ENCODE measurements at places on chromosomes 1 and 21.

GRCh38 chr1:173669491-173669941 is at the start of gene ANKRD45:
Gene ANKRD45, minus strand, starts transcription at chr1:173669851. Its CDS starts 10,433 bp downstream, at chr1:173659418.
- peak; percentile 16 for DNase-seq

DNA sequence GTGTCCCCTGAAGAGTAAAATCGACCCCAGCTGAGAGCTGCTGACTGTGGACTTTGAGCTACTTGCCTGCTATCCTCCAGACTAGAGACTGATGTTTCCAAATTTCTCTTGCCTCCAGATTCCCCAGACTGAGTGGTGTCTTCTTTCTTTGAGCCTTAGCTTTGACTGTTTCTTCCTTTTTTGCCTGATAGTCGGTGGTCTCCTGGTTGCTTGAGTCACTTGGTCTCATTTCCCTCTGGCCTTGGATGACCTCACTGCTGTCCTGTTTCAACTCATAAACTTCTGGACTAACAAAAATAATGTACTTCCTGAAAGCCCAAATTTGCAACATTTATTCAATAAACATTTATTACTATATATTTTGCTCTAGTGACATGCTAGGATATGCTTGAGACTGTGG is 52.9 kb upstream of the DIPK1A start:
- DNase-seq = no peak

- DNase-seq = no peak
These were observed 195.0 kb upstream of the FOXD3 start for GRCh38 chr1:63127376-63127775.

DNA sequence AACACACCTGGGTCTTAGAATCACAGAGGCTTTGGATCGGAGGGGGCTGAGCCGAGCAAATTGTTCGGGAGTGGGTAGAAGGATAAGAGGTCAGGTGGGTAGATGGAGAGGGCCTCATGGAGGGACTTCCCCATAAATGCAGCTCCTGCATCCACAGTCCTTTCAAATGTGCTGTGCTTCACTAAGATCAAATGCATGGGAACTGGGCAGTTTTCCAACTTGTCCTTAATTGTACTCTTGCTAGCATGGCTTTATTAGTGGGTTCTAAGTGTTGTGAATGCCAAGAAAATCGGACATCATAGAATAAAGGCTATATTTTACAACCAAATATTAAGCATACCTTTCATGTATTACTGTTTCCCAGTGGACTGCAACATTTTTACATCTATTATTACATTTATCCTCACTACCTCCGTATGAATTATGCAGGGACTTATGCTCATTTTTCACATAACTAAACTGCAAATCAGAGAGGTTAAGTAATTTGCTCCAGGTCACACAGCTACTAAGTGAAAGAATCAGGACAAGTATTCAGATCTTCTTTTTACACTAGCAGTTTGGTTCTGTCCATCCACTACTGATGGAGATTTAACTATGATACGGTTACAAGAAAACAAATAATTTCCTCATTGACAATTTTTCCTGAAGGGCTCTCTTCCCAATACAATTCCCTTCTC is 174.5 kb upstream of the RUNX1 start:
- no peak for DNase-seq

DNA sequence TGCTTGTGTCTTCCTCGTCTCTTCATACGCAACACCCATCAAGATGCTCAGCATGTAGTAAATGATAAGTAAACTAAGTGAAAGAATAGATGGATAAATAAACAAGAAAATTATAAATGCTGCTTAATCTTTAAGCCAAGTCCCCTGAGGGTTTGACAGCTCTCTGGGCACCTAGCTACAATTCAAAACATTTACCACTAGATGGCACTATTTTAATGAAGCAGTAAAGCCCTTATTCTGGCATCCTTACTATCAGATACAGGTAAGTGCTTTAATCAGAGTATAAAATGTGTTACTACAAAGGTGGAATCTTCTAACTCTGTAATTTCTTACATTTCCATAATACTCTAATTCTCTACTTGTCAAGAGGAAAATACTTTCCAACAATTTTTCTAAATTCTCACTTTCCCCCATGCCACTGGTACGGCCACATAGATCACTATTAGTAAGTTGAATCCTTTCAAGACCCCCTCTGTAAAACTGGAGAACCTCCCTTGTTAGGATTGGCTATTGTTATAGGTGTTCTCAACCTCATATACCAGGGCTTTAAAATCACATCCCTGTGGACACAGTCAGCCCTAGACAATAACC is 137.8 kb downstream of the BARHL2 start:
- no peak for DNase-seq

GRCh38 chr1:183318433-183318832 is 99.7 kb downstream of the NMNAT2 start:
- DNase-seq = no peak

Measured in stimulated activated CD4-positive, alpha-beta T cell treated with anti-CD3 and anti-CD28 coated beads, TNF-alpha, amount 100 ng/mL, for 24 hours (primary cell).